ENCODE measurements at places on chromosomes 11 and 22.

- no peak for DNase-seq
These were observed 19.4 kb downstream of the APLP2 start for GRCh38 chr11:130088919-130089673.

DNA sequence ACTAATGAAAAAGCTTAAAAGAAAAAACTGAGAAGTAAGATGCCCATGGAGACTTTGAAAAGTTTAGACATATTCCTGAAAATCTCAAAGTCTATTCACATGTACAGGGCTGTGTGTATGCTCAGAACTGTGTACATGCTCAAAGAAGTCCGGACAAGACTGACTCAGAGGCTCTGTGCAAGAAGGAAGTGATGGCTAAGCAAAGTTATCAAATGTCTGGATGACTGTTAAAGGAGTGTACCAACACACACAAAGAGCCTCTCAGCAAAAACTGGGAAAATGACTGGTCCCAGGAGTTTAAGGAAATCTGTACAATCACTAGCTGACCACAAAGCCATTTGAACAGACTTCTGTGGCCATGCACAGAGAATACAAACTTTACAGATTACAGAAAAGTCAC, 33.1 kb upstream of the ARHGAP32 start:
- DNase-seq, result no peak

- DNase-seq, result no peak
These were observed 38.2 kb downstream of the RPUSD4 start for GRCh38 chr11:126173257-126173656.

GRCh38 chr11:31620434-31620833, 110.9 kb downstream of the ELP4 start:
- DNase-seq, result no peak

DNA sequence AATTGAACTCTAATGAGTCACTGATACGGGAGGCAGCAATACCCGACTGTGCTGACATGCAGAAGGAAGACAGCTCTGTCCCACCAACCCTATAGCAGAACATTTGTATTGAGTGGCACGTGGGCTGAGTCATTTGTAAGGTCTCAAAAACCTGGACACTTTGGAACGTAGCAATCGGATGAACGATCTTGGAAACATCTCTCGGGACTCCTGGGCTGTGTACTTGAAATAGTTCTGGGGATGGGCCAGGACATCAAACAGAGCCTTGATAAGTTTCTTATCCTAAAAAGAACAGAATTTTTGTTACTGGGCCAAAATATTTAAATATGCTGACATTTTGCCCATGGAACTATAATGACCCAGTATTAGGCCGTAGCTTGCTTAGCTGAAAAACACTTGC, 17.1 kb upstream of the NRIP3 start:
- no peak for DNase-seq

- DNase-seq, result no peak
These were observed 84.4 kb downstream of the MRTFA start for GRCh38 chr22:40552070-40552469.

DNA sequence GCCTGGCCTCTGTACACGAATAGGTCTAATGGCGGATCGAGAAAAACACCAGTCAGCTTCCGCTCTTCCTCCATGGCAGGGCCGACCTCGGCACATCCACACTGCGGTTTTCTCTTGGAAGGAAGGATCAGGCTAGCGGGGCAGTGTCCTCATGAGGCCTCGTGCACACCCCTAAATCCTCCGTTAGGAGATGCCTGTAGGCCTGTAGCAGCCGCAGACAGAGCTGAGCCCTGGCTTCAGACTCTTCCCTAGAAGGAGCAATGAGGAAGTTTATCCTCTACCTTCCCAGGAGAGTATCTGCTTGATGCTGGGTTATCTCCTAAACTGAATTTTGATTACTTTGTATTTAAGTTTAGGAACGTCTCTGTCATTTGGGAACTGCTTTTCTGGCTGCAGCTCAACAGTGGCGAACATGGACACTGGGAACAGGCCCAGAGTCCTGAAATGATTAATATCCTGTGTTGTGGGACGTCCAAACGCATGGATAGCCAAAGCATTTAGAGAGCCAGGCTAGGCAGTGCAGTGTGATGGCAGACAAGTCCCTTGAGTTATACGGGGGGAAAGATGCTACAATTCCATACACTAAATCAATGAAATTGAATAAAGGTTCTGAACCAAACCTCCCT, 16.5 kb upstream of the BMAL1 start:
- DNase-seq, result no peak

GRCh38 chr11:134124660-134125451, 56.0 kb downstream of the JAM3 start:
- no peak for DNase-seq

All from inflammatory macrophage treated with lipopolysaccharide for 1 hour (primary cell).